Stimulated activated CD4-positive, alpha-beta T cell treated with anti-CD3 and anti-CD28 coated beads, TNF-alpha, amount 100 ng/mL, for 48 hours (primary cell): ENCODE measurements at places on chromosomes 6 and 20.
A peak's percentile ranks its signal among the peaks of the same experiment; 100 is the strongest.

- DNase-seq = no peak
These were observed 734 bp downstream of the TPBG start for GRCh38 chr6:82364087-82365015.

GRCh38 chr6:129686941-129687627 lies 22.9 kb downstream of the ARHGAP18 start:
- DNase-seq = peak; percentile 32

GRCh38 chr6:38320843-38321242 lies 318.9 kb downstream of the BTBD9 start:
- DNase-seq = no peak

- no peak for DNase-seq
These were observed 1190.5 kb upstream of the EYS start for GRCh38 chr6:66897576-66897975.

- no peak for DNase-seq
These were observed 20.0 kb upstream of the HIVEP1 start for GRCh38 chr6:11992086-11992485.

GRCh38 chr6:3446184-3446583 lies 10.7 kb downstream of the SLC22A23 start:
- DNase-seq = no peak

- no peak for DNase-seq
These were observed 42.4 kb downstream of the EZR start for GRCh38 chr6:158776737-158777136.

DNA sequence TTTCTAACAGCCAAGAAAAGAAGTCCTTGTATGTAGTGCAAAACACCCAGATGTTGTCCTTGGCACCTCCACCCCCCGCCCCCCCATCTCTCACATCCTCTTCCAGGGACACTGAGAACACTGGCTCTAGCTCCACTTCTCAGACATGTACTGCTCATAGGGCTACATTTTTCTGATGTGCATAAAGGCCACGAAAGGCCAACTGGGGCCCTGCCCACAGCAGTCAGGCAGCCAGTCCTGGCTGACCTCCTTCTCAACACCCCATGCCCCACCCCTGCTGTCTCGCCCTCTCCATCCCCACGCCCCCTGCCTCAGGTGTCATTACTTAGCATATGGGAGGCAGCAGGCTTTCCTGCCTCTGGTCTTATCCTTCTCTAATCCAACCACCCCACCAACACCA lies 11.3 kb downstream of the GABRR1 start:
- DNase-seq = no peak

- DNase-seq = no peak
These were observed 19.1 kb downstream of the TGM3 start for GRCh38 chr20:2314759-2315439.

DNA sequence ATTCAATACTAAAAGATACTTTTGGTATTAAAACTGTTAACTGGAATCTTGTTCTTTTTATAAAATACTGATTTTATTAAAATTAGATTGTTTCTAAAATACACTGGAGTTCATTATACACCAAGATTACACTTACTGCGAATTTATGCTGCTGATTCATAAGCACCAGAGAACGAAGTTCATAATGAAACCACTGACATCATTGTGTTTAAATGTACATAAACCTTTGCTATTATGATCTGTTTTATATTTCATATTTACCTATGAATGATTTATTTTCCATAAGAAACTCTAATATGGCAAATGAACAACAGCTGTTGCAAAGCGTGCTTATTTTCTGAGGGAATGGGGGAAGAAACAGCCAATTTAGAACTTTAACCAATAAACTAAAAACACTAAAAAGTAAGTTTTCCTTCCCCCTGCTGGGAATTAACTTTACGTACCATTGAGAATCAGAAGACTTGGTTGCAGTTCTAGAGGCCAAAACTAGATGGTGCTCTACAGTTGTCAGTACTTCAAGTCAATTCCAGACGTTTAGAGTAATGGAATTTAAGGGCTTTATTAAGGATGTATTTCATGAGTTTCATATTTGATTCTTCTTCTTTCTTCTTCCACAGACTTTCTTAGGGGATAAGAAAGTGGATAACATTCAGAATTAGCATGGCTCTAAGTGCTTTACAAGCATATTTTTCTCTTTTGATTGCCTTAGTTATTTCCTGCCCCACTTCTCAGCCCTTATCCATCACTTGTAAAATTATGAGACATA lies 30.8 kb upstream of the COL19A1 start:
- no peak for DNase-seq

GRCh38 chr6:91462241-91462640 lies 875.4 kb upstream of the MAP3K7 start:
- no peak for DNase-seq

- DNase-seq = no peak
These were observed at the start of gene MAPK13 for GRCh38 chr6:36129941-36130666. Gene MAPK13, plus strand, starts transcription at chr6:36130513. Its CDS starts 70 bp downstream, at chr6:36130583.

- DNase-seq = no peak
These were observed 81.0 kb upstream of the FLRT3 start for GRCh38 chr20:14418376-14418775.

DNA sequence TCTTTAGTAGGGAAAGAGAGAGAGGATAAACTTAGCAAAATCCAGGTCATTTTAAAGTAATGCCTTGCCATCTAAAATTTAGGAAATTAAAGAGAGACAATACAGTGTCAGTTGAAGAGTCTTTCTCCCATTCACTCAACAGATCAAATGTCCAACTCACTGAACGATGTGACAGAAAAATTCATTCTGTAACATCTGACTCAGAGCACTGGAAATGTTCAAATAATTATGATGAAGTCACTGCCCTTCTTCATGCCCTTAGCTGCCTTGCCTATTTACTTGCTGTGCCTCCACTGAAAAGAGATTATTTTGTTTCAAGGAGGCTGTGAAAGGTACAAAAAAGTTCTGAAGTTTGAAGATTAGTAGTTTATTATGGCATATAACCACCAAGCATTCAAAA lies 434.8 kb downstream of the ADGRB3 start:
- no peak for DNase-seq

DNA sequence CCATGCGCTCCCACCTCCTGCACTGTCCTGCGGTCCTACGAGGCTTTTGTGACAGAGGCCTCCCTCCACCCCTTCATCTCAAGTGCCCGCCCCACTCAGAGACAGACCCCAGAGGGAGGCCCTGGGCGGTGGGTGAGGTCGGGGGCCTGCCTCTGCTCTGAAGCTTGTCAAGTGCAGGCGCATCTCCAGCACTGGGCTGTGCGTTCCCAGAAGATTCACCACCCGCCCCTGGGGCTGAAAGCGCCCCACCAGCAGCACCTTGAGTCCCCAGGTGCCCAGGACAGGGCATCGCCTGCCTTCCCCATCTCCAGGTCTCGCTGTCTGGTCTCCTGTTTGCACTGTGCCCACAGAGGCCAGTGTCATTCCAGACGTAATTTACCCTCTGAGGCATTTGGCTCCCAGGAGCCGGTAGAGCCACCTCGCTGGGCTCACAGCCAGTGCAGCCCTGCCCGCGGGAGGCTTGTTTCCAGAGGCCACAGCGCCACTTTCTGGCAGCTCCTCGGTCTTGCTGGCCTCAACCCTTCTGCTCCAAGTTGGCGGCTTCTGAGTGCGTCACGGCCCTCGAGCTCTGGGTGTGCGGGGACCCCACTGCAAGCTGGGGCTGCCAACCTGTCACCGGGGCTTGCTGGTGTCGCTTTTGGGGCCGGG lies 191.1 kb downstream of the TAF4 start:
- no peak for DNase-seq

GRCh38 chr6:152474354-152474753 lies 162.8 kb downstream of the SYNE1 start:
- no peak for DNase-seq
